Ovary (tissue), 10 donors: ENCODE measurements at places on chromosomes 5 and 9. TPM values are rescaled to one million over a fixed set of nuclear protein-coding genes. Genes with fewer than 3 reads are reported as not detected.

DNA sequence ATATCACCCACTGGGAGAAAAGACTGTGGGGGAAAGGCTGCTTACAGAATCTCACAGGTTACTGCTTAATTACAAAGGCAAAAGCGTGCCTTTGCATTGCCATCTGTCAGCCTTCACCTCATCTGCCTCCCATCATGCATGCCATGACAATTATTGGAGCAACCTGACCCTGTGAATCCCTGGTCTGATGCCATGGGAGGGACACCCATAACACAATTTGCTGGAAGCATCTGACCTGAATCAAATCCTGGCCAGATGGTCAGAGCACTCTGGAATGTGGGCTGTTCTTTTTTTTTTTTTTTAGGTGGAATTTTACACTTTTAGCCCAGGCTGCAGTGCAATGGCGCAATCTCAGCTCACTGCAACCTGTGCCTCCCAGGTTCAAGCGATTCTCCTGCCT is 11.6 kb upstream of the RETREG1 start:
- H3K27ac ChIP-seq: no peak overlapping the region
- H3K4me3 ChIP-seq: no peak overlapping the region
- H3K27me3 ChIP-seq: no peaks in the 10 kb centered on the region
- no peak for DNase-seq
- H3K36me3 ChIP-seq: no peaks in the 10 kb centered on the region

GRCh38 chr5:7927466-7928375 is 58.8 kb downstream of the MTRR start:
- H3K27ac ChIP-seq: no peak overlapping the region
- no peaks in the 10 kb centered on the region for H3K27me3 ChIP-seq
- peak; percentile 58 for DNase-seq
- H3K4me3 ChIP-seq: no peak overlapping the region
- no peaks in the 10 kb centered on the region for H3K4me1 ChIP-seq

Gene STKLD1
- 1.7 TPM for total RNA-seq

GRCh38 chr9:94031946-94032345 is 52.3 kb upstream of the PTPDC1 start:
- no peaks in the 10 kb centered on the region for H3K36me3 ChIP-seq
- H3K4me1 ChIP-seq: peaks cover 1% of the 10 kb centered on the region
- H3K27me3 ChIP-seq: no peaks in the 10 kb centered on the region
- H3K27ac ChIP-seq: no peak overlapping the region

Gene SCGB3A1
- not detected for total RNA-seq

GRCh38 chr5:155834271-155834975 is 492.5 kb upstream of the SGCD start:
- H3K27me3 ChIP-seq: no peaks in the 10 kb centered on the region
- no peak overlapping the region for H3K4me3 ChIP-seq
- no peak overlapping the region for H3K27ac ChIP-seq
- no peaks in the 10 kb centered on the region for H3K4me1 ChIP-seq
- no peaks in the 10 kb centered on the region for H3K36me3 ChIP-seq

- H3K27me3 ChIP-seq: no peaks in the 10 kb centered on the region
- no peak overlapping the region for H3K27ac ChIP-seq
- no peak for DNase-seq
- no peak overlapping the region for H3K4me3 ChIP-seq
- no peaks in the 10 kb centered on the region for H3K36me3 ChIP-seq
Measured at GRCh38 chr5:89499787-89500186, 616.8 kb upstream of the MEF2C start.
